ENCODE measurements at places on chromosomes 3 and 15.

DNA sequence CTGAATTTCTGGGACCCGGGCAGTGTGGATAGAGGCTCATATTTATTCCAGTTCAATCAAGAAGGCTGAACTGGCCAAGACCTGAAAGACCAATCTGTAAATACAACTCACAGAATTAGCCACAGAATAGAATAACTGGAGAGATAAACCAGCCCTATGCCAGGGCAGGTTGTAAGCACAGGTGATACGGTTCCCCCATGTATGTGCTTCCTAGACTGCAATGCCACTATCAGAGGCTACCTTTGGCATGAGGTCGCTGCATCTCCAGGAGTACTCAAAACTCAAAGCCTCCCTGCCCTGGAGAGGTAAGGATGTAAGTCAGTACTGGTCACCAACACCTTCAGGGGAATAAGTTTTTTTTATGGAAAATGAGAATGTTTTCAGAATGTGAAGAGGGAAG lies 235.5 kb downstream of the NR1D2 start:
- no peak for DNase-seq

- DNase-seq, result no peak
Observed at GRCh38 chr15:42085721-42086120, 8.6 kb downstream of the PLA2G4D start.

DNA sequence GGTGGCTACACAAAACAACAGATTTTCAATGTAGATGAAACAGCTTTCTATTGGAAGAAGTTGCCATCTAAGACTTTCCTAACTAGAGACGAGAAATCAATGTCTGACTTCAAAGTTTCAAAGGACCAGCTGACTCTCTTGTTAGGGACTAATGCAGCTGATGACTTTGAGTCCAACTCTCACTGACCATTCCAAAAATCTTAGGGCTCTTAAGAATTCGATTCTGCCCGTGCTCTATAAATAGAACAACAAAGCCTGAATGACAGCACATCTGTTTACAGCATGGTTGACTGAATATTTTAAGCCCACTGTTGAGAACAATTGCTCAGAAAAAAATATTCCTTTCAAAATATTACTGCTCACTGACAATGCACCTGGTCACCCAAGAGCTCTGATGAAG lies 202.4 kb upstream of the PRICKLE2 start:
- DNase-seq, result no peak

DNA sequence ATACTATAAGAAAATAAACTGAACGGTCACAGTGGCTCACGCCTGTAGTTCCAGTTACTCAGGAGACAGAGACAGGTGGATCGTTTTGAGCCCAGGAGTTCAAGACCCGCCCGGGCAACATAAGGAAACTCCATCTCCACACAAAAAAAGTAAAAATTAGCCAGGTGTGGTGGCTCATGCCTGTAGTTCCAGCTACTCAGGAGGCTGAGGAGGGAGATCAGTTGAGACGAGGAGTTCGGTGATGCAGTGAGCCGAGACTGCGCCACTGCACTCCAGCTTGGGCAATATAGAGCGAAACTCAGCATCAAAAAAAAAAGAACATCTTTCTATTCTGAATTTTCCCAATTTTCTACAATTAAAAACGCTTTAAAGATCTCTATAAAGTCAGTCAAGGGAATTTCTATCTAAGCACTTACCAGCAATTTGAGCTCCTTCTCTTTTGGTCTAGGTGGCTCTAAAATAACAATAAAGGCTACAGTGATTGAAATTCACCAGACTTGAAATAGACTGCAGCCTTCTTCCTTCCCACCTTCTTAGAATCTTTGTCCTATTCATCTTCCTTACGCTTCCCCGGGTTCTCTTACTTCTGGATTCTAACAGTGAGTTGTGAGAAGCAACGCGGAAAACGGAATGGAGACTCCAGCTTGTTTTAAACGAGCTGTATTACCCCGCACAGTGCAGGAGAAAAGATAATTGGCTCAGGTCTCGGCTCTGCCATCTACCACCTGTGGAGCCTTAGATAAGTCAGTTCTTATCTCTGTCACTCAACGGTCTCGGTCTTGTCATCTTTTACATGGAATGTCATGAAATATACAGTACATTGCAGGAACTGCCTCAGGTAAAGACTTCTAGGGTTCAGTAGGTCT lies 812 bp upstream of the SEC62 start:
- no peak for DNase-seq

- DNase-seq, result no peak
Observed at GRCh38 chr15:65612949-65613744, 2.2 kb upstream of the INTS14 start.

- no peak for DNase-seq
Observed at GRCh38 chr3:126952261-126952982, 30.5 kb upstream of the PLXNA1 start.

DNA sequence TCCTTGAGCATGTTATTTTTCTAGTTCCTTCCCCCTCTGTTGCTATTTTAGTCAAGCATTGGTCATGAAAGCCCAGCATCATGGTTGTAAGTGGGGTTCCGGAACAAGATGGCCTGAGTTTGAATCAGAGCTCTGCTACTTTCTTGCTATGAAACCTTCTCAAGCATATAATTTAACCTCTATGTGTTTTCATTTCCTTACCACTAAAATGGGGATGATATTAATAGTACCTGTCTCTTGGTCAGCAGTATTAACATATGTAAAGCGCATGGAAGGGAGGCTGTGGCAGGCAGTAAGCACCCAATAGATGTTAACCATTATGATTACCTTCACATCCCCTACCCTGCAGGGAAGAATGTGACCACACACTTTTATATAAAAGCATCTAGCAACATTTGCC lies 14.3 kb upstream of the SPRED1 start:
- DNase-seq, result no peak

DNA sequence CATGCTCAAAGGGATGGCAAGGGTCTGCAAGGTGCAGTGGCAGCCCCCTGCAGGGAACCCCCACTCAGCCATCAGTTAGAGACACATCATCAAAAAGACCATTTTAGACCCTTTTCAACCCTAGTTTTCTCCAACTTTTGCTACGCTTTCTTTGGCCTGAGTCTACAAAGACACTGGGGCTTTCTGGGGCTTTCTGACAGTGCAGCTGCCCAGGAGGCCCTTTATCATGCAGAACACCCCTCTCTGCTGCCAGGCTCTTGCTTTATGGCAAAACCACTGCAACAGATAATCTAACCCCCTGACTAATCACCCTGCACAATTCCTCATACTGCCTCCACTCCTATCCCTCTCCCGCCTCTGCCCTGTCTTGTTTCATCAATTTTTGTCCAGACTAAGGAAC lies 2.4 kb downstream of the NMNAT3 start:
- DNase-seq, result no peak

DNA sequence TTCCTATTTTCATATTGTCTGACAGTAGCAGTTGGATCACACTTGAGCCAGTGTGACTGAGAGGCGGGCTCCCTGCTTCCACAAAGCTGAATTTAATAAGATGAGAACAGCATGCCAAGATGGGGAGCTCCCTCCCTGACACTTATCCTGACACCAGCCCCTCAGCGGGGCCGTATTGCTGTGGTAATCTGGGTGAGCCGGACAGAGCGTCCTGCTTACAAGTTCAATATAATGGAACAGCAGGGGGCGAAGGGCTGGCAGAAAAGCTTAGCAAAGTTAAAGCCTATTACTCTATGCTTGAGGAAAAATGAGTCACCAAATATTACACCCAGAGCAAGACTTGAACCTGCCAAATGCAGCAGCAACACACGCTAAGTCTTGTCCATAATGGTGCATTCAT lies 163.8 kb upstream of the CMC1 start:
- no peak for DNase-seq

DNA sequence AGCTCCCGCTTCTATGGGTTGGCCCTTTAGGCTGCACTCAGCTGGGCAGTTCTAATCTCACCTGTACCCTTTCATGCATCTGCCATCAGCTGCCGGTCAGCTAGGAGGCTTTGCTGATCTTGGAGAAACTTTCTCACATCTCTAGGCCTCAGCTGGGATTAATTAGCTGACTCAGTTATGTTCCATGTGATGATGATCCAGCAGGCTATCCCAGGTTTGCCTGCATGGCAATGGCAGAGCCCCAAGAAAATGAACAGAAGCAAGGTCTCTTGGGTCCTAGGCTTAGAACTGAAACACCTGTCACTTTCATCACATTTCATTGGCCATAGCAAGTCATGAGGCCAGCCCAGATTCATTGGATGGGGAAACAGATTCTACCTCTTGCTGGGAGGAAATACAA lies 304.6 kb upstream of the TBC1D5 start:
- DNase-seq, result no peak

- DNase-seq, result no peak
Observed at GRCh38 chr3:62479326-62479725, 106.0 kb upstream of the FEZF2 start.

- DNase-seq, result no peak
Observed at GRCh38 chr3:58688574-58688973, 22.0 kb upstream of the FAM3D start.

DNA sequence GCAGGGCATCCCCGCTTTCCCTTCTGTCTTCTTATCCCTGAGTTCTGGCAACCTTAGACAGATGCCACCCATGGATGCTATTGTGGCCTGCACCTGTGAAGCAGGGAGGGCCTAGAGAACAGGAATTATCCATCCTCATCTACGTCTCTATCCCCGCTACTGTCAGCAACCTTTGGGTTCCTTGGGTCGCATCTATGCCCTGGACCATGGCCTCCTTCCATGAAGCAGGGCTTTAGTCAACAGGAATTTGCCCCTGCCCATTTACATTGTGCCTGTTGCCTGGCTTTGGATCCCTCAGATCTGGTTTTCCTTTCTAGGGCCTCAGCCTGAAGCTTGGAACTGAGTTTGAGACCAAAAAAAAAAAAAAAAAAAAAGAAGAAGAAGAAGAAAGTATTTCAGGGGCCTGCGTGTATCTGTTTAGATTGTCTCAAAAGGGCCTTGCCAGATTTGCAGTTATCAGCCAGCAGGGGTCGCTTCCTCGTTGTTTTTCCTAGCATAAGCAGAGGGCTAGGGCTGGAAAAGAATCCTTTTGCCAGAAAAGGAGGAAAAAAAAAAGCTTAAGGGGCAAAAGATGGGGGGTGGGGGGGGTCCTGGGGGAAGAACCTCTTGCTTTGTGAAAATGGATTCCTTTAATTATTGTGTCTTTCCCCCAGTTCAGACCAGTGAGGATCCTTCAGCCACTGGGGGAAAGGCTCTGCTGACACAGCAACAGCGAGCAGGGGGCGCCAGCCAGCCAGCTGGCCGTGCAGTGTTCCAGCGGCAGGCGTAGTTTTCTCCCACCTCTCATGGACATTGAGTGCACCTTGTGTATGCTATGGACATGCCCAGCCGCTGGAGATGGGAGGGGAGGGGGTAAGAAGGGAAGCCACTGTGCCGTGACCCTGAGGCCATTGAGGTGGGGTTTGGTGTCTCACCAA lies 65.7 kb upstream of the ALDH1L1 start:
- DNase-seq, result no peak

GRCh38 chr3:82033186-82033585 lies 271.7 kb upstream of the GBE1 start:
- no peak for DNase-seq

DNA sequence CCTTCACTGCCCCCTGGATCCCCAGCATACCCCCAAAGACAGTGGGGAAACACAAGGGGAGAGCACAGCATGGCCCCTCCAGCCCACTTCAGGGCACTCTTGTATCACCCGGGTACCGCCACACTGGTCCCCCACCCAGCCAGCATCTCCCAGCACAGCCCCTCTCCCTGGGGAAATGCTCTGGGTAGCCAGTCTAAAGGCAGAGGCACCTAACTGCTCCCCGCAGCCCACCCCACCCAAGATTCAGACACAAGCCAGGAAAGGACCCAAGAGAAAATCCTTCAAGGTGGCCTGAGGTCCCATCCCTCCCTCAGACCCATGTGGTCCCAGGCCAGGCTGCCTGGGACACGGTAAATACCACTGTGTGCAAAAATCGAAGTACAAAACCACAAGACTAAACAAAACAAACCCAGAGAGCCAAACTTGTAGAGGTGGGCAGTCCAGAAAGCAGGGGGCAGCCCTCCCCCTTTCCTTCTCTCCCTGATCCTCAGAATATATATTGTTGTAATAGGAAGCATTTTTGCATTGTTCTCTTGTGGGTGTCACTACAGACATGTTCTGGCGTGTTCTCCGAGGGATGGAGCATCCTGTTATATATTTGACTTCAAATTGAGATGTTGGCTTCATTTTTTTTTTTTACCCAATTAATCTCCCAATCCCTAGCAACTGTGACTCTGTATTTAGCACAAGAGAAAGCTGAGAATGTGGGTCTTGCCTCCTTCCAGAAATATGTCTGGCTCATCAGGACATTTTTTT lies 51.7 kb downstream of the GRIP2 start:
- DNase-seq, result no peak

DNA sequence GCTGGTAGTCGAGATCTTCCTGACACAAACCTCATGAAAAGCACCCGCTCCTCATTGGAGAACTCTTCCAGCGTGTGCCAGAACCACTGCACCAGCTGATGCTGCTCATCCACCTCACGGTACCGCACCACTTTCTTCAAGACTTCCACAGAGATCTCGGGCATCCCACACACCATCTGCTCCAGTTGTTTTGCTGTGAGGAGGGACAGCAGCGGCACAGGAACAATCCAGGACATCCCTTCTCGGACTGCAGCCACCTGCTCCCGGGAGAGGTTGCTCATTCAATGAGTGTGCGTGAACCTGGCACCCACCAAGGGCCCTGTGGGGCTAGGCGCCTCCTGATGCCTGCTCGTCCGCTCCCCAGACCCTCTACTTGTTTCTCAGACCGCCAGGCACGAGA lies 15.1 kb downstream of the FBXL22 start:
- DNase-seq, result no peak

GRCh38 chr3:169600732-169601131 lies 62.8 kb downstream of the MECOM start:
- DNase-seq, result no peak

DNA sequence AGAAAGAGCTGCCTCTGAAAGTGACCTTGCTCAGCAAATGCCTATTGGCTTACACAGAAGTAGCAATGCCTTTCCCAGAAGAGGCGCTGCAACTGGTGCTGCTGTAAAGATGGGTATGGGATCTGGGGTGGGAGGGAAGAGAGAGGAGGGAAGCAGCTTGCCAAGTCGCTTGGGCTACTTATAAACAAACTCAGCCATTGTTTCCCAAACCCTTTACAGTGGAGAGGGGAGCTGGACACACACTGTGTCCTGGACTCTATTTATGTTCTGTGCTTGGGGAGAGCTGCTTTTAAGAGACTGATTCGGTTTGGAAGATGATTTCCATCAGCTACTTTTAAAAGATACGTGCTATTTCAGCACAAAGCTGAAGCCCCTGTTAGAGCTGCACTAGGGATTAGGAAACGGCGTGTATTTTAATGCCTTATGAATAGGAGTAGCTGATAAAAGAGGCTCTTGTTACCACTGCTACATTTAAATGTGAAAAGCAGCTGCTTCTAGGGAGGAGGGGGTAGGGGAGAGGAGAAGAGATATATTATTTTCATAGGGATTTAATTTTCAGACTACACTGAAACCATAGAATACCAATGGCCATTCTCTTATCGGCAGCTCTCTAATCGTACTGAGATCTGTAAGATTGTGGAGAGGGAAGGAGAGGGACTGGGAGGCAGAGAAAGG lies 440.6 kb downstream of the MCTP2 start:
- no peak for DNase-seq

DNA sequence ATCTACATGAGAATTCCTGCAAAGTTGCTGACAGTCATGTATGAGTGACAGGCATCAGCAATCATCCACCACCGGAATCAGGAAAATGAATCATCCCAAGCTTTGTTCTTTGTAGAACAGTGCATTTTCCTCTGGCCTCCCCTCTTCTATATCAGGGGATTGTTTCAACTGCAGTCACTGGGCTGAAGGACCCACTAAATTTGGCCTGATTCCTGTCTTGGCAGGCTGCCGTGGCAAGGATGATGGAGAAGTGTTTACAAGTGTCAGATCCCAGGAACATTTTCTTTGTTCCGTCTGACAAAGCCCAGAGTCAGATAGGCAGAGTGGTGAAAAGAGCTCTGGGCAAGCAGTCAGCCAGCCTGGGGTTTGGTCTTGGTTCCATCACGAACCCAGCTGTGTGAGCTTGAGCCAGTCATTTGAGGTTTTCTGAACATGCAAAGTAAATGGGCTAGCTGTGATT lies 175.1 kb upstream of the TSC22D2 start:
- no peak for DNase-seq

Data from SHP77 treated with DMSO at 0.1 percent for 48 hours (cell line).